ENCODE measurements at places on chromosomes 7 and 10.
A peak's percentile ranks its signal among the peaks of the same experiment; 100 is the strongest.

DNA sequence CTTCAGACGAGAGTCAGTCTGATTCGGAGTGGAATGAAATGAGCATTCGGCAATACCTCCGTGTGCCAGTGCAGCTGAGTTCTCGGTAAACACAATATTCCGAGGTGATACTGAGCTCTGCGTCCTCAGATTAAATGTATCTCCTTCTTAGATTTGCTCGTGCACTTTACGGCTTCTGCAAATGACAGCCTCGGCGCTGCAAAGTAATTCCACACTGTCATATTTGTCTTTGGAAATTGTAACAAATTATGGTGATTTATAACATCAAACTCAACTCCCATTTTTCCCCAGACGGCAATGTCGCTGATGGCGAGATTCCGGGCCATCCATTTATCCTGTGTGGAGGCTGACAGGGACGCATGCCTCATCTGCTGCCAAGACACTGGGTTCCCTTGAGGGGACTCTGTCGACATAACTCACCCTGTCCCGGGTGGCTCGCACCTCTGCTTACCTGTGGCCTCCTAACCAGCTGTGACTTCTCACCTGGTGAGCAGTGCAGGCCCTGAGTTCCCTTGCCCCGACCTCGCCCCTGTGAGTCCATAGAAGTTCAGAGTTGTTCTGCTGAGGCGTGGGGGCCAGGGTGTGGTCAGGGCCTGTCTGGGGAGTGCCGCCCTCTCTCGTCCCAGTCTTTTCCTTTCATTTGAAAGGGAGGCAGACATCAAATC is 201.9 kb downstream of the ADARB2 start:
- no peak for DNase-seq

DNA sequence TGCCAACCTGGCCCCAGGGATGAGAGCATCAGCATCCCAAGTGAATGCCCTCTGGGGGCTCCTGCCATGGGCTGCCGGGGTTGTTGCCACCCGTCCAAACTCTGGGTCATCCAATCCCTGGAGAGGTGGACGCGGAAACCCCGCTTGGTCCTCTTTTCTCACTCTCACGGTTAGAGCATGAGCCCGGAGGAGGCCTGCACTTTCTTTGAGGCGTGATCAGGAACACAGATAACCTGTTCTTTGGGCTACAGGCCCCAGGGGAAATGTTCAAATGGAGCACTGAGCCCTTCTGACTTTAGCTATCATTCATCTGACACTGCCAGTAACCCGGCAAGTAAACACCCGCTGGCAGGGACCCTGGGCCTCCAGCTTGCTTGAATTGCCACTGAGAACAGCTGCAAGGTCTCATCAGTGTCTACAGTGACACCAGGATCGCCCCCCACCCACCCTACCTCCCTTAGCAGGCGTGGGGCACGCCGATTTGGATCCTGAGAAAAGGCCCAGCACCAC is 29.4 kb upstream of the SLF2 start:
- no peak for DNase-seq

DNA sequence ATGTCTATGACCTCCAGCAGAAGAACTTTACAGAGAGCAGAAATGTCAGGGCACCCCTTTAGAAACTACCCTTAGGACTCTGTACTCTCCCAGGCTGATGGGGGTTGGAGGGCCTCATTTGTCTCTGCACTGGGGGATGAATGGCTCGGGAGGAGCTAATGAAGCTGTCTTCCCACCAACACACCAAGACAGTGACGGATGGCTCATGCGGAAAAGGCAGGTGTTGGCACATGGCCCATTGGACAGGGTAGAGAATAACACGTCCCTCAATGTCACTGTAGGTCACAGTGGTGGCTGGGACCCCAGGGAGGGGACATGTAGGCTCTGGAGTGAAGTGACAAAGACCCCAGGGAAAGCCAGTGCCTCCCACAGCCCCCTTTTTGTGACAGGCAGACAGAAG is 64.0 kb upstream of the PCBD1 start:
- no peak for DNase-seq

- DNase-seq = no peak
Observed at GRCh38 chr7:39691821-39692220, 68.4 kb downstream of the RALA start.

- DNase-seq = no peak
Observed at GRCh38 chr10:117627561-117627960, 85.0 kb downstream of the EMX2 start.

GRCh38 chr7:111498391-111499007 is 63.8 kb downstream of the IMMP2L start:
- no peak for DNase-seq

DNA sequence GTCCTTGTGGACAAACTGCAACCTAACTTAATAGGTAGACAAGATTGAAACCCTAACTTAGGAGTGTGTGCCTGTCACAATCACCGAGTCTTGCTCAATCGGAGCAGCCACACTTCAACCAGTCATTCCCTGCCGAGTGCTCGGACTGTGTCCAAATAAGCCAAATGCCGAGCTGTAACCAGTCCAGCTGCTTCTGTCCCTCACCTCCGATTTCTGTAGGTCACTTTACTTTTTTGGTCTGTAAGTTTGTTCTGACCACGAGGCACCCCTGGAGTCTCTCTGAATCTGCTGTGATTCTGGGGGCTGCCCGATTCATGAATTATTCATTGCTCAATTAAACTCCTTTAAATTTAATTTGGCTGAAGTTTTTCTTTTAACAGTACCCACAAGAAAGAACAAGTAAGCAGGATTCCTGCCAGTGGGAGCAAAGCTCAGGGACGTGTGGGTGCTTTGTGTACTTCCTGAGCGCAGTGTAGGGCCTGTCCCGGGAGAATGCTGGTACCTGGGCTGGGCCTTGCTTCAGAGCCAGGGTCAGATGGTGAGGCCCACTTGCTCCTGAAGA is 140.1 kb downstream of the ACTR3B start:
- no peak for DNase-seq

- DNase-seq = no peak
Observed at GRCh38 chr10:51881213-51881612, 181.8 kb upstream of the CSTF2T start.

GRCh38 chr7:122136639-122137245 is 7.3 kb downstream of the AASS start:
- no peak for DNase-seq

DNA sequence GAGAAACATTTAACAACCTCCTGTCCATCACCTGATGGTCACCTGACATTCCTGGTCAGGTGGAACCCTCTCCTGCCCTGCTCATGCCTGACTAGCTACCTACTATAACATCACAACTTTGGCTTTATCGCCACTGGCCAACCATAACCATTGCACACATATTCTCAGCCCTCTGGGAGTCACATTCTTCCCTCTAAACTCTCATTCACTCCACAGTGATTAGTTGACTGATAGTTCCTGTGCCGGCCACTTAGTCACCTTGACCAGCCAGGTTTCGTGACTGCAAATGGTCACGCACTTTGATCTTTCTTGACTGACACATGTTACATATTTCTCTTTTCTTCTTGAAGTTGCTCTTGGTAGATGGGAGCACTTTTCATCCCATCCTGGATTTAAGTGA is 50.1 kb downstream of the GNAI1 start:
- DNase-seq = no peak

- no peak for DNase-seq
Observed at GRCh38 chr7:103824251-103824650, 165.2 kb downstream of the RELN start.

DNA sequence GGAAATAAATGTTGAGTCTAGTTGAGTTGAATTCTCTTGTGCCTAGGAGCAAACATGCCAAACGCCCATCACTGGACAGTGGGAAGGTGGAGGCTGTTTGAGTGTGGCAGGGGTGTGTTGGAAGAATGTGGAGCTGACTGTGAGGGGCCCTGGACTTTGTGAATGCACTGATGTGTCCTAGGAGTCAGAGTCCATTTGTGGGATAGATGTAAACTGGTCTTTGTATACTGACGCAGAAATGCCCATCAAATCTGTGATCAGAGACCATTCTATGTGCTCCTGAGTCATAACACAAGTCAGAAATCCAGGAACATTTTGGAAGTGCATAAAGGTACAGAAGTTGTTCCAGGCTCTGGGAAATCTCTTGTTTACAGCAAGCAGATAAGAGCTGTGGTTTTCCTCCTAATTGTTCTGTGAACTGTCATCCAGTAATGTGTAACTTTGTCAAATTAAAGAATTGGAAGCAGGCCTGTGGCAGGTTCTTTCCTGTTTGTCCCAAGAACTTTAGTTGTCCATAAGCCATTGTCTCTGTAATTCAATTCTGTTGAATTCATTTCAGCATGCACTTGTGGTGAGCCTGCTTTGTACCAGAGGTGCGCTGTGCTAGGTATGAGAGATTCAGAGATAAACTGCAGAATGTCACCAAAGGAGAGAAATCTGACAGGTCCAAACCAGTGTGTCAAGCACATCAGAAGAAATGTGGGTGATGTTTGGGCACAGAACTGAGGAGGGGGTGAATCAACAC is 7.6 kb downstream of the PRXL2A start:
- DNase-seq = no peak

DNA sequence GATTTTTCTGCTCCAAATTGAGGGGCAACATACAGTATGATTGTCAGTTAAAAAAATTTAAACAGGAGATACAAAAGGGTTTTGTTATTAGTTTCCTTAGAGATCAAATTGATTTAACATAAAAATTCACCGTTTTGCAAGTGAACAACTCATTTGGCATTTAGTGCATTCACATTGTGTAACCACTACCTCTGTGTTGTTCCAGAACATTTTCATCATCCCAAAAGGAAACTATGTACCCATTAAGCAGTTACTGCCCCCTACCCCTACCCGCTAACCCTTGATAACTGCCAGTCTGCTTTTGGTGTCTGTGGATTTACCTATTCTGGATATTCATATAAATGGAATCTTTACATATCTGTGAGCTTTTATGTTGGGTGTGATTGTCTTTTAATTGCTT is 3.1 kb downstream of the ZRANB1 start:
- DNase-seq = no peak

DNA sequence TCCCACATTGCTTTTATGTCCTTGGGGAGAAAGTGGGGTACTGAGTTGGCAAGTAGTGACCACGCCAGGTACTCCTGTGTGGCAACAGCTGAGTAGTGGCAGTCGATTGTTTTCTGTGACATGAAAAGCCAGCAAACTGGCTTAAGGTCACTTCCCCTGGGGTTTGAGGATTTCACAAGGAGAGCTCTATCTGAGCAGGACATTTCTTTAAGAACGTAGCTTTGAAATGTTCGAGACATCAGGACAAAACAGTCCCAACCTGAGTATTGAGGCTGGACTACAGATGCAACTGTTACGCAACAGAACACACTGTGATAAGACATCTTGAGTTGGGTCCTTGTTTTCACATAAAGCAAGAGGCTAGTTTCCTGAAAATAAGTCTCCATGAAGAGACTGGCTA is 146.7 kb upstream of the KLF14 start:
- DNase-seq = no peak

- no peak for DNase-seq
Observed at GRCh38 chr10:31686599-31686998, 242.0 kb downstream of the ARHGAP12 start.

GRCh38 chr7:99820408-99821027 is 7.3 kb upstream of the CYP3A43 start:
- DNase-seq = no peak

DNA sequence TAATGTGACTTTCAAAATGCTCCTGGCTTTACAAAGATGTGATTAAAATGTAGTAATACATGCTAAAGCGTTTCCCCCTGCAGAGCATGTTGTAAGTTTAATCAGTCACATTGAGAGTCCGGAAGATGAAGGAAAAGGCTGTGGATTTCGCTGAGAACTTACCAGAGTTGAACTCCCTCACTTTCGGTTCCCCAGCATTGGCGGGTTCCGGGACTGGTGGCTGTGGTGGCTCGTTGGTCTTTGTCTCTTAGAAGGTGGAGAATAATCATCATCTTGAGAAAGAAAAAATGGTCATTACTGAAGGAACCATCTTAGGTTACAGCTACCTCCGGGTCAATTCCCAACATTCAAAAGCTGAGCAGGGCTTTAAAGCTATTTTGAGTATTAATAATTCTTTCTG is 9.6 kb upstream of the NUPR2 start:
- DNase-seq = no peak

DNA sequence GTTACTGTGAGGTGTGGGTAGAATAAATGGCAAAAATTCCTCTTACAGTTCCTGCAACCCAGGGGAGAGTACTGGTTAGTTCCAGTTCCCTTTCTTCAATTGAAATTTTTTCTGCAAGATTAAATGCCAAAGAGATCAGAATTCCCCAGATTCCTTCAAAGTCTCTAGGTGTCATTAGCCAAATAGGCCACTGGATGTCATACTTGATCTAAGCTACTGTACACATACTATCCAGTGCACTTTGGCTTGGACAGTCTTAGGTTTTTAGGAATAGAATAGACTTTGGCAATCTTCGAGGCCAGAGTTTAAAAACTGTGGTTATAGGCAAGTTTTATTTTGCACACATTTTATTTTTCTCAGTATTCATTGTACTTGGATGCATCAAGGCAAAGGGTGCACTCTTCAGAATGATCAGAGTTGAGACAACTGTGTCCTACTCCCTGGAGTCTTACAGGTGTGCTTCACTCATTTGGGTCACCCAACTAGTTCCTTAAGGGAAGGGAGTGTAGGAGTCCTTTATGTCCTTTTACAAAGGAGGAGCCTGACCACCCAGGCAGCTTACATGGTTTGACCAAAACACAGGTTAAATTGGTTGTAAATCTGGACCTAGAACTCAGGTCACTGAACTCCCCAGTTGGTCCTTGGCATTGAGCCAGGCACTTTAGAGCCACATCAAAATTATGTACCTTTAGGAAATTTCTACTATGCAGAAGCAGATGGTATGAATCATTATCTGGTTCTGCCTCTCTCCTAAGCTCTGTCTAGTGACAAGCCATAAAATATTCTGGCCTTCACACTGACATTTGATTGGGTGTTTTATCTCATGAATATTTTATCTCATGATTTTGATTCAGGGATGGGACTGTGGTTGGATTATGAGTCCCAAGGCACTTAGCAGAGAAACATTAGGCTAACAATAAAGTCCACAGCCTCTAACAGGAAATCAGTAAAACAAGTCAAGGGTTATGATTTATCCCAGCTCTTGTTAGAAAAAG is 49.5 kb downstream of the ASAH2B start:
- DNase-seq = peak; percentile 12

GRCh38 chr10:133343558-133343957 is 3.6 kb upstream of the PRAP1 start:
- DNase-seq = no peak

GRCh38 chr7:36389371-36390198 is at the start of gene ANLN:
ANLN (plus strand) TSS chr7:36389862; CDS start chr7:36390027, 165 bp downstream.
- peak; percentile 98 for DNase-seq

- DNase-seq = no peak
Observed at GRCh38 chr7:14069961-14070360, 80.5 kb upstream of the ETV1 start.
